Activated gamma-delta T cell (primary cell): ENCODE measurements at places on chromosomes 12 and 14.

DNA sequence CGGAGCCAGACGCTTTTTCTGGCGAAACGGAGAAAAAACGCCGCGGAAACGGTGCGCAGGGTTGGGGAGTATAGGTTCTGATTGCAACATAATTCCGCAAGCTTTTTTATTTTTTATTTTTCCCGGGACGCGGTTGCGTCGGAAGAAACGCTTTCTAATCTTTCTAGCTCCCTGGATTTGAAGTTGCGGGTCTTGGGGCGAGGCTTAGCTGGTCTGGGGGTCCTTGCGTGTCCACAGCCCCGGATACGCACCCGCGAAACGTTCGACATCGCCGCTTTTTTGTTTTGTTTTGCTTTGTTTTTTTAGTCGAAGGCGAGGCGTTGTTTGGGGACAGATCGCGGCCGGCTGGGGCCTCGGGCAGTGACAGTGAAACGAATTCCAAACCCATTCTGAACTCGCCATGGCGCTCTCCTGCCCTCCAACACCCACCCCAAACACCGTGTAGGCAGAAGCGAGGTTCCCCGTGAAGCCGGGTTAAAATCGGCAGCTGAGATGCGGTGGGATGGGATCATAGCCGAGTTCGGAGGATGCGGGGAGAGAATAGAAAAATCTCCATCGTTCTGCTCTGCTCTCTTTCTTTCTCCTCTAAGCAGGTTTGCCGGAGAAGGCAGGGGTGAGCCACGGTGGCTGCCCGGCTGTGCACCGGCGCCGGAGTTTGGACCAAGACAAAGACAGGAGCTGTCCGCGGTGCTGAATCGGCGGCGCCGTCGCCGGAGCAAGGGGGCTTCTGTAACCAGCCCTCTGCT, 8.1 kb upstream of the LHX5 start:
- DNase-seq: no peak

DNA sequence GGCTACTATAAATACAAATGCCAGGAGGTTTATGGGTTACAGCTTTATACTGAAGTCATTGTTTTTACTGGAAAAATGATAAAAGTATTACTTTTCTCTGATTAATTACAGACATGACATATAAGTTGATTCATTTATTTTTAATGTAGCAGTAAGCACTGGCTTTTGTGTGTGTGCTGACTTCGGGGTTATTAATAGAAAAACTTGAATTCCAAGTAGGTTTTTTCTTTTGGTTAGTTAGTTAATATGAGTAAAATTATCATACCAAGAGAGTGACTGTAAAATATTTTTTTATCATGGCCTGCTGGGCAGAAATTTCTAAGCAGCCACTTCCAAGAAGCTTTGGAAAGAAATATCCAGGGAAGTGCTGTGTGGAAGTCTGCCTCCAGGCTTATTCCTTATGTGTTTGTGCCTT, 56.4 kb downstream of the IFT81 start:
- no peak for DNase-seq

- DNase-seq: no peak
Measured at GRCh38 chr12:94305130-94305957, 154.3 kb downstream of the CEP83 start.

GRCh38 chr12:3205742-3206519, 128.8 kb downstream of the TSPAN9 start:
- DNase-seq: no peak

- no peak for DNase-seq
Measured at GRCh38 chr14:78697341-78697740, 527.2 kb downstream of the NRXN3 start.

DNA sequence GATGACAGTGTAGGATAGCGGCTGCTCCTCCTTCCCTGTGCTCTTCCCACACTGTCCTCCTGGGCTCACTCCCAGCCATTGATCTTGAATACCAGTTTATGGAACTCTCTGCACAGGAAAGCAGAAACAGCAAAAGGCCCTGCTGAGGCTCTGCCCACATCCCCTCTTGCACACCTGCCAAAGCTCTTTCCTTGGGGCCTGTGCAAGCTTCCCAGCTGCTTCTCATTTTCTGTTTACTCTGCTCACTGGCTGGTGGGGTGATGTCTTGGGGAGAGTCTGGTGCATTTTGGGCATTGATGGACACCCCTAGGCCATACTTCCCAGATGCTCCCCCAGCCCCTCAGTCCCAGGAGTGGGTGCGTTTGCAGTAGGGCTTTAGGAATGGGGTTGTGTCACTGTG, 361.8 kb downstream of the TMEM121 start:
- DNase-seq: no peak

DNA sequence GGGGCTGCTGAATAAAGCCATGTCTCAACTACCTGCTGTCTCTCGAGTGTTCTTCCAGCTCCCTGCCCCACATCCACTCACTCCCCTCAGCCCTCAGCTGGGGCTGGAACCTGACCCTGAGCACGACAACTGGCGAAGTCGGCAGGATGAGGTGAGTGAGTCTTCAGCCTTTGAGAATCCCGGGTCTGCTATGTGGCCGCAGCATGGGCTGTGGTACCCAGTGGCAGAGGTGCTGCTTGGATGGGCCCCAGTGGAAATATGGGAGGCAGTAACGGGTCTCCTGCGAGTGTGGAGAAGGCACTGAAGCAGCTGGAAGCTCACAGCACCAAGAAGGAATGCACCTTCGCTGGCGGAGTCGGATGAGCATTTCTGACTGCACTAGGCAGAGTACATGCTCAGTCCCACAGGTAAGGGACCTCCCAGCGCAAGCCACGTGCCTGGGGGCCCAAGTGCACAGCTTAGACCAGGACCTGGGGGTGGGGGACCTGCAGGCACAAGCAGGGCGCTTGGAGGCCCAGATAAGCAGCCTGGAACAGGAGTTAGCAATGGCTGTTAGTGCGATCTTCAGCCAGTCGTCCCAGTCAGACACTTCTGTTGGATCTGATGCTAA, 95.5 kb upstream of the TMPO start:
- no peak for DNase-seq

DNA sequence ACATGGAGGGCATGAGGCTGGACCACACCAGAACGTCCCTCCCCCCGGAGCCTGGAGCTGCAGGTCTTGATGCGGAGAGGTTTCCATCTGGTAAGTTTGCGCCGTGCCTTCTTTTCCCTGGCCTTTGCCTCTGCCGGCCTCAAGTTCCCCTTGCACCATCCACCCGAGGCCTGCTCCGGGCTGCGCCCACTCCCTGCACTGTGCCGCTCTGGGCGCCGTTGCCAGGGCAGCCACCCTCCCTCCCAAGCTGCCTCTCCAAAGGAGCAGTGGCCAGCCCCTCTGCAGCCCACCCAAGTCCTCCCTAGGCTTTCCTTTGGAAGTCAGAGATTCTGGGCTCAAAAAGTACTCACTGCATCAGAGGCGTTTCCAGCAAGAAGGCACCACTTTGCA, 46.2 kb upstream of the MEG3 start:
- DNase-seq: no peak

DNA sequence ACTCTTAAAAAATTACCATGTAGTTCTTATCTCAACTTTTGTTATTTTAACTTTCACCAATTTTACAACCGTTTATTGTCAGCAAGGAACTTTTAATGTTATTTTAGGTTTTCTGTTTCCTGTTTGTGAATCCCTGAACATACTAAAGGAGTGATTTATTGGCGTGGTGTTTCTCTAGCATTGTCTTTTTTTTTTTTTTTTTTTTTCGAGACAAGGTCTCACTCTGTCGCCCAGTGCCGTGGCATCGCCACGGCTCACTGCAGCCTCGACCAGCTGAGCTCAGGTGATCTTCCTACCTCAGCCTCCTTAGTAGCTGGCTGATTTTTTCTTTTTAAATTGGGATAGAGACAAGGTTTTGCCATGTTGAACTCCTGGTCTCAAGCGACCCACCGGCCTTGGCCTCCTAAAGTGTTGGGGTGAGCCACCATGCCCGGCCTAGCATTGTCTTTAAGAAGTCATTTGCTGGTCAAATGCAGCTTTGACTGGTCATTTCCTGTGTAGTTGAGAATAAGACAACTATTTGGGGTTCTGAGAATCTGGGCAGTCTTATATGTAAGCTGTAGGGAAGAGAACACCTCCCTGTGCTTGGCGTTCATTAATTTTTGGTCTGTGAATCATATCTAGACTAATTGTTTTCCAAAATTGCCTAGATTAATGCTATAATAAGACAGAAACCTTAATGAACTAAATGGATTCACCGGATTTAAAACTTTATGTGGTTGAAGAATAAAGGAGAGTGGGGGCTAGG, 2.1 kb downstream of the WASHC4 start:
- DNase-seq: no peak

- no peak for DNase-seq
Measured at GRCh38 chr12:85275374-85275773, 4.6 kb upstream of the ALX1 start.

GRCh38 chr12:90828621-90829020, 126.4 kb downstream of the CCER1 start:
- DNase-seq: no peak

DNA sequence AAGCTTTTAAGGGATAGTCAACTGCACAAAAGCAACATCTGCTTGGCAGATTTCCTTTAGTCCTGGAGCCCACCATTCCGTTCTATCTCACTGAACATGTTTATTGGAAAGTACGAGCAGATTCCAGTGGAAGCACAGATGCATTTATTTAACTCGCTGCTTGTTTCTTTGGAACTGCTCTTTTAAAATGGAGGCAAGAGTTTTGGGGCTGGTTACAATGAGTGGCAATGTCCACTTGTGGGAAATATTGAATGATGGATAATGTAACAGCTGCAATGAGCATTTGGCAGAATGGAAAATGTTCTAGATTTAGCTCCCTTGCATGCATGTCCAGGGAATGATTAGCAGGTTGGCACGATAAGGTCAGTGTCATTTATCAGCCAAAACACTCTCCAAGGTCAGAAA, 163.0 kb downstream of the ATP23 start:
- DNase-seq: no peak

GRCh38 chr12:106119301-106119700, 19.5 kb downstream of the NUAK1 start:
- DNase-seq: no peak

GRCh38 chr14:65019944-65020566, 33.4 kb downstream of the FNTB start:
- no peak for DNase-seq

GRCh38 chr12:58657190-58657589, 263.1 kb downstream of the LRIG3 start:
- DNase-seq: no peak

DNA sequence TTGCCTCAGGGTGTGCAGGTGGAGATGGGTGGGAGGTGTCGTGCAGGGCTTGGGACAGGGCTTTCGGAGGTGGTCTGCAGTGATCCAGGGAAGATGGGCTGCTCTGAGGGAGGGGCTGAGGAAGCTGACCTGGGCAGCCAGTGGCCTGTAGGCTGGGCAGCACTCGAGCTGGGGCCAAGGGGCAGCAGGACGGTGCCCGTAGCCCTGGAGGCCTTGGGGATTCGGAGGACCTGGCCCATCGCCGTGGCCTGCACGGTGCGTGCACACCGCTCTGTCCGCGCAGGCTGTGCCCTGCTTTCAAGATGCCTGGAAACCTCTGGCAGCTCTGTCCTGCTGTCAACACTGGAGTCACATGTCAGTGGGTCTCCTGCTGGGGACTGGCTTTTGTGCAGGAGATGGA, 9.1 kb downstream of the PACS2 start:
- no peak for DNase-seq

DNA sequence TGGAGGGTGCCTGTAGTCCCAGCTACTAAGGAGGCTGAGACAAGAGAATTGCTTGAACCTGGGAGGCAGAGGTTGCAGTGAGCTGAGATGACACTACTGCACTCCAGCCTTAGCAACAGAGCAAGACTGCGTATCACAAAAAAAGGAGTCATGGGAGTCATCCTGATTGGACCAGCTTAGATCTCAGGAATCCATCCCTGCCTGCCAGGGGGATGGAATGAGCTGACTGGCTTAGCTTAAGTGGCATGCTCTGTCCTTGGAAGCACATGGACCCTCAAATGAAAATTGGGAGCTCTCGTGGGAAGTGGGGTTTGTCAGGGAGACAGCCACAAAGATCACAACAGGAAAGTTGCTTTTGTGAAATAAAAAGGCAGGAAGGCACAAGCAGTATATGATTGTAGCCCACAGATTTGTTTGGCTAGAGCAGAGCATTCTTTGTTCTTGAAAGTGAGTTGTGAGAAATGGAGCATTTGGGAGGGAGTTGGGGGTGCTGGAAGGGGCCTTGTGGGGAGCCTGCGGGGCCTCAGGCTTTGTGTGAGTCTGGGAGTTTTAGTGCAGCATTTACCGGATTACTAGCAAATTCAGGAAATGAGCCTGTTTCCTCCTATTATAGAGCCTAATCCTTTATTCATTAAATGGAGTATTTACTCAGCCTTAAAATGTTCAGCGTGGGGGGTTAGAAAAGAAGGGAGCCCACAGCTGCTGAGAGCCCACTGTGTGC, 30.7 kb downstream of the DGLUCY start:
- DNase-seq: no peak

DNA sequence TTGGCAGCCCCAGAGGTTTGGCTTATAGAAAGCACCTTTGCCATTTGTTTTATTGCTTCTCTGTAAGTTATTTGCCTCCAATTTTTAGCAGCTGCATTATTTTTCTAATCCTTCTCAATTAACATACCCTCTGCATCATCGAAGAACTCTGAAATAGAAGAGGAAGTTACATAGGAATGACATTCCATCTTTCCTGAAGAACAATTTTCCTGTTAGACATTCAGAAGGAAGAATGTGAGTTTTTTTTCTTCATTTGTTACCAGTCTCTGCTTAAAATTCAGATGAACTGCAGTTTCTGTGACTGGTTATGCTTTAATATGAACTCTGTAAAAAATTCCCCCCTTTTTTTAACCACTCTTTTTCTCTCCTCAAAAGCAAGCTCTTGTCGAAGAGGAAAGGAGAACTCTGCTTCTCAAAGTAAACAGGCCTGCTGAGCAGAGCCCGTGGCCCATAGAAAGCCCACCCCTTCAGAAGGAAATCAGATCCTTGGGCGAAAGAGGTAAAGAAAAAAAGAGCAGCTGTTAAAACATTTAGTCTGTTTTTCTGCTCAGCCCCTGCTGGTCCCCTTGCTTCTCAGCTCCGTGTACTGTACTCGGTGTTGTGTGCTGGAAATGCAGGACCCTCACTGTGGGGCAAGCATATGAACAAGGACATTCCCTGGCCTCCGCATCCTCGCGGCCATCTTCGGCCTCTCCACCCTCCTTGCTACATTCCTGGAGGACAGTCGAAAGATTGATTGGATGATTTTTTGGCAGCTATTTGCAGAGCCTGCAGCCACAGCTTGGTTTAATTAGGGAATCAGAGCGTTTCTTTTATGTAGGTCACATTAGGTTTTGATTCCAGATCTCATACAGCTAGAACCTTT, 164.4 kb upstream of the LRIG3 start:
- DNase-seq: no peak

DNA sequence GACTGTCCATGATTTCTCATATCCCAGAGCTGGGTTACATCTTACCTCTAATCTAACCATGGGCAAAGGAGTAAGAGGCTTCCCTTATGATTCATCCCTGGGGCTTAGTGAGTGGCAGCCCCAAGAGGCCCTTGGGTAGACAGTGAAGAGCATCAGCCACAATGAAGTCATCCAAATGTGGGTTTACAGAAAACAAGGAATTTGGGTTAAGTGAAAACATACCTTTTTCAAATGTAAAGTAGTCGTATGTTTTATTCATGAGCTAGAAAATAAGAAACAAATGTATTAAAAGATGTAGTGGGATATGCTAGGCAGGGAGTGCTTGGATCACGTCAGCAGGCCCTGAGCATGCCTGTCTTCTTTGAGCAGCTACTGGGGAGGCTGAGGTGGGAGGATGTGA, 54.0 kb upstream of the ELK3 start:
- DNase-seq: no peak
